ENCODE measurements at places on chromosomes 4 and X. TPM values are rescaled to one million over a fixed set of nuclear protein-coding genes. Genes with fewer than 3 reads are reported as not detected.

The CFI gene
- 21.7 TPM for polyA plus RNA-seq

DNA sequence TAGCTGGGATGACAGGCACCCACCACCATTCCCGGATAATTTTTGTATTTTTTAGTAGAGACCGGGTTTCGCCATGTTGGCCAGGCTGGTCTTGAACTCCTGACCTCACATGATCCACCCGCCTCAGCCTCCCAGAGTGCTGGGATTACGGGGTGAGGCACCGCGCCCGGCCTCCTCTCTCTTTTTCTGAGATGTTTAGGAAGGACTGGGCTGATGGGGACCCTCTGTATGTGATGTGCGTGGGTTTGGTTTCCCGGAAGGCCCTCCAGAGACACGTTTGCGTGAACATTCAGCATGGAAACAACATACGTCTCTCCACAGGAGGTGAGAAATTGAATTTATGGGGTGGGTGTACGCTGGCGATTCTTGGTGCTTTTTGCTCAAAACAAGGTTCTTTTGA lies 18.6 kb downstream of the SHOX start:
- peak; percentile 20 for DNase-seq

DNA sequence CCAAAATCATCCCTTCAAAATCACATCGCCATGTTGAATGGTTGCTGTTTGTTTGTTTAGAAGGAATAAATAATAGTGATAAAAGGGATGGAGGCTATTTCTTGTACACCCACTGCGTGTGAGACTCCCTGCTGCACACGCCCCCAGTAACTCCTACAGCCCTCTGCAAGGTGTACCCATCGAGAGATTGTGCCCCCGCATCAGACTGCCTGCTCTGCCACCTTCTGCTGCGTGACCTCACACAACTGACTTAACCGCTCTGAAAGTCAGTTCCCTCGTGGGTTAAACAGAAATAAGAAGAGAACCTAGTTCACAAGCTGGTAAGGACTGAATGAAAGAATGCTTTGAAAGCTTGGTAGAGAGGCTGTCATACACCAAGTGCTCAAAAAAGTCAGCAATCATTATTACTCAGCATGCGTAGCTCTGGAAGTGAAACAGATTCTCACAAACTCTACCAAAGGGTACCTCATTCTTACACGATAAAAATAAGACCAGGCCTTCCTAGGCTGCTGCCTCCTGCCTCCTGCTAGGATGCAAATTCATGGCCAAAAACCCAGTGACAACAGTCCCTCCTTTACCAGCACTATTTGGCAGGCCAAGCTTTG lies 147.1 kb downstream of the CPEB2 start:
- DNase-seq = no peak

The RHOXF2B gene
- polyA plus RNA-seq = not detected

DNA sequence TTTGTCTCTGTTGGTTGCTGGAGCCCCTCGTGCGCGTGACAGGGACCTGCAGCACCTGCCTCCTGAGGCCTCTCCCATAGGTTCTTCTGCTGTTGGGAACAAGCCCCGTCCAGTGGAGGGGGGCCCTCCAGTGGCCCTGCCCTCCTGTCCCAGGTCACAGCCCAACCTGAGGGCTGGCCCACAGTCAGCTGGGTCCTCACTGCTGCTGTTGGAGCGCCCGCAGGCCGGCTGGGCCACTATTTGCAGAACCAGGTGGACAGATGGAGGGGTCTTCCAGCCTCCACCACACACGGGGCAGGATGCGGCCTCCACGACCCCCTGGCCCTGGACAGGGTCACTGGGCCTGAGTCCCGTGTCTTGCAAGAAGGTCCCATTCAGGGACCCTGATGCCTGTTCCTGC lies 51.4 kb upstream of the PSAPL1 start:
- DNase-seq = no peak

- no peak for DNase-seq
Measured at GRCh38 chr4:117417856-117418255, 332.5 kb upstream of the TRAM1L1 start.

The EDA gene
- 0.42 TPM for polyA plus RNA-seq

GRCh38 chrX:25285598-25285997 lies 269.8 kb upstream of the ARX start:
- no peak for DNase-seq

DNA sequence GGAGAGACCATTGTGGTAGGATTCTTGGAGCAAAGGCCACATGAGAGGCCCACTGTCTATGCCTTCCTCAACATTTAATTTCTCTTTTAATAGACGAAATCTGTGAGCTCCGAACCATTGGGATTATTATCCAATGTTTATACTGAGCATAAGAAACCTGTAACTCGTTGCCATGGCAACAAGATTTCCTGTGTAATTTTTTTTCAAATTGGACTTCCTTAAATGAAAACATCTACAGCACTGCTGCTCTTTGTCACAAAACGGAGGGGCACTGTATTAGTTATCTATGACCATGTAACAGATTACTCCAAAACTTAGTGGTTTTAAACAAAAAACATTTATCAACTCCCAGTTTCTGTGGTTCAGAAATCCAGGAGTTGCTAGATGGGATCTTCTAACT lies 38.7 kb downstream of the PPP1R2C start:
- DNase-seq = no peak
